Stimulated activated CD8-positive, alpha-beta memory T cell treated with anti-CD3 and anti-CD28 coated beads, Interleukin-2, amount 100 ng/mL, for 1 hour (primary cell): ENCODE measurements at places on chromosomes 12 and 14.

DNA sequence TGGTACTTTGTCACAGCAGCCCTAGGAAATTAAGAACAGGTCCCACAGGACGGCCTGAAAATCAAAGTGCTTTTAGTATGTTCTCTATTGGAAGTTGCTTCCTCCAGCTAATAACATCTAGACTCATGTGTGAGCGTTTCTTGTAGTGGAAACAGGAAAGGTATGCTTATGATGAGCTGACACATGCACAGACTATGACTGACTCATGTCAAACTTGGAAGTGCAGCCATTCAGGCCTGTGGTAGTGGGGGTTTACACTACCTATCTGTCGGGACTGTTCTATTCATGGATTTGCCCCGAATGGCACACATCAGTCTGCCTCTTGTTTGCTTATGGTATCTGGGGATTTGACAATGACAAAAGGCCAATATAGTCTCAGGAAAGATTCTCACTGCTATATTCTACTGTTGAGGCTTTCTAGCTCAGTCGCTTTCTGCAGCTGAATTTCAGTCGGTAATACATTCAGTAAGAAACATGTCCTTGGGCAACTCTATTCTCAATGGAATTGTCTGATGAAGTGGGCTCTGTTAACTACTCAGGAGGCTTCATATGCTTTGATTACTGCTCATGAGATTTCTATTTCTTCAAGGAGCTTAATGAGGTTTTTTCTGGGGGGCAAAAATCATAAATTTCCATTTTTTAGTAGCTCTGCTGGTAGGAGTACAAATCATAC lies 270.3 kb upstream of the DAAM1 start:
- no peak for DNase-seq

DNA sequence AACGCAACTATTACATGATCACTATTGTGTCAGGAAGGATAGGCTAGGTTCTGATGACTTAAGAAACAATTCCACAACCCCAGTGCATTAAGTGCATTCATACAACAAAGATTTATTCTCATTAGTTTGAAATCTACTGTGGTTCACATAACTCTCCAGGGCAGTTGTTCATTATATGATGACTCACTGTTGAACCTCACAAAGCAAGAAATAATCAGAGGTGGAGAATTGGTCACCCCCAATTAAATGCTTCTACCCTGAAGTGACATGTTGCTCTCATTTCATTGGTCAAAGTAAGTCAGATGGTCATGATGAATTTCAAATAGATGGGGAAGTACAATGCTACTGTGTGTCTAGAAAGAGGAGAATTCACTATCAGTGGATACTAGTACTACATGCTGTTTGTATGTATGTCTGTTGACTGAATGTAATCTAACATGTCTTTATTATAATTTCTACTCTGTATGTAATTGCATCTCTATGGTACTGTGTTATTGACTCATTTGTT lies 6.1 kb upstream of the HELB start:
- DNase-seq: no peak

GRCh38 chr12:77645966-77646598 lies 184.6 kb upstream of the NAV3 start:
- DNase-seq: no peak

DNA sequence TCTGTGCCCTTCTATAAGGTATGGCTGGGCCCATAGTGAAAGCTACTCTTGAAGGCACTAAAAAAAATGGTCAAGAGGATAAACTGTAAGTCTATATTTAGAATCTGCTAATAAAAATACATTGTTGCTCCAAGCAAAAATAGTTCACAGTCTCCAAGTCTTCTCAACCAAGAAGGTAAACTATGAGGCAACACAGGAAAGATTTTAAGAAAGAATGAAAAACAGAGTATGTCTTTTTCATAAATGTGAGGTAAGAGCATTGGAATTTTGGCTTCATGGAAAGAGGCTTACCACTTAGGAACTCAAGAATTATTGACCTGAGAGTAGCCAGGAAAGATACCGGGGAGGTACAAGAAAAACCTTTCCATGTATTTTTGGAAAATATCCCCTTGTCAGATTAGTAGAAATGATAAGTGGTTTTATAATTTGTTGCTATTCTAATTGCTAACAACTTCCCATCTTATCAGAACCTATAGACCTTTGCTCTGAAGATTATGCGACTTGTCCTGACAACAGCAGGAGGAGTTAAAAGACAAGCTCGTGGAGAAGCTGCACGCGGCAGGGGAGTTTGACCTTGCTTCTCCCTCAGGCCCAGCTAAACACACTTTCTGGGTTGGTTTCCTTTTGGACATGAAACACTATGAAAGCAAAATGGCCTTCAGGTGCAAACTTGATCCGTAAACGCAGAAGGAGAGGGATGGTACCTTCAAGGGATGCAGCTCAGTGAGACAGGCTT lies 238.1 kb downstream of the FOXN3 start:
- DNase-seq: no peak

GRCh38 chr14:52446355-52446754 lies 106.0 kb downstream of the TXNDC16 start:
- no peak for DNase-seq

DNA sequence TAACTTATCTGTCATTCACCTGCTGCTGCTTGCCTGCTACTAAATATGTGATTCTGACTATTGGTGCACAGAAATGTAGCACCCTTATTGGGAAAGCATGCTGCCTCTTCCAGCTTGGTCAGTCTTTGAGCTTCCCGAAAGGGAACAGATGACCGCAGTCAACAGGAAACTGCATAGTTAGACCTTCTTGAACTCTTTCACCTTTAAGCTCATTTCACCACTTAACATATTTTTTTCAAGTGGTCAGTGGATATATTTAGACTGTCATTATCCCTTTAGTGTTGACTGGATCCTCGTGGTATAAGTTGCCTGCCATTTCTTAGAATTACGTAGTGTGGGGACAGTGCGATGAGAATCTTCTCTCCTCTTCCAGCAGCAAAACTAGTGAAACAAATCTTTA lies 224.9 kb downstream of the FBXL14 start:
- no peak for DNase-seq

GRCh38 chr12:44384136-44384535 lies 492.0 kb downstream of the NELL2 start:
- DNase-seq: no peak

- no peak for DNase-seq
These were observed 55.8 kb downstream of the MAP3K9 start for GRCh38 chr14:70753518-70753953.

- DNase-seq: no peak
These were observed 57.9 kb downstream of the NAV3 start for GRCh38 chr12:77888611-77889010.

DNA sequence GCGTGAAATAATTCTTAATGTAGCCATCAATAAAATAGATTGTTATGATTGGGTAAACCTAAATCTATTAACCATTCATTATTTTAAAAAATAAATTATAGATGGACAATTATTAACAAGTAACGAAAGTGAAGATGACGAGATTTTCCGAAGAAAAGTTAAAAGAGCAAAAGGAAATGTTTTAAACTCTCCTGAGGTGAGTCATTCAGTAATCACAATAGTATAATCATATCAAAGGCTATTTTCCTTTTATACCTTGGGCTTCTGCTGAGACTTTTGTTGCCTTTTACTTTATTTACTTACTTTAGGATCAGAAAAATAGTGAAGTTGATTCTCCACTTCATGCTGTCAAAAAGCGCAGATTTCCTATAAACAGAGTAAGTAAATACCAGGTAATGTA lies 45.6 kb downstream of the FANCM start:
- no peak for DNase-seq

- DNase-seq: no peak
These were observed 3.5 kb upstream of the ASB8 start for GRCh38 chr12:48160807-48161206.

GRCh38 chr12:14961466-14962152 lies at the start of gene ARHGDIB:
Gene ARHGDIB (minus strand): TSS chr12:14961601. CDS start chr12:14950712, 10,889 bp downstream.
- DNase-seq: peak; percentile 49

DNA sequence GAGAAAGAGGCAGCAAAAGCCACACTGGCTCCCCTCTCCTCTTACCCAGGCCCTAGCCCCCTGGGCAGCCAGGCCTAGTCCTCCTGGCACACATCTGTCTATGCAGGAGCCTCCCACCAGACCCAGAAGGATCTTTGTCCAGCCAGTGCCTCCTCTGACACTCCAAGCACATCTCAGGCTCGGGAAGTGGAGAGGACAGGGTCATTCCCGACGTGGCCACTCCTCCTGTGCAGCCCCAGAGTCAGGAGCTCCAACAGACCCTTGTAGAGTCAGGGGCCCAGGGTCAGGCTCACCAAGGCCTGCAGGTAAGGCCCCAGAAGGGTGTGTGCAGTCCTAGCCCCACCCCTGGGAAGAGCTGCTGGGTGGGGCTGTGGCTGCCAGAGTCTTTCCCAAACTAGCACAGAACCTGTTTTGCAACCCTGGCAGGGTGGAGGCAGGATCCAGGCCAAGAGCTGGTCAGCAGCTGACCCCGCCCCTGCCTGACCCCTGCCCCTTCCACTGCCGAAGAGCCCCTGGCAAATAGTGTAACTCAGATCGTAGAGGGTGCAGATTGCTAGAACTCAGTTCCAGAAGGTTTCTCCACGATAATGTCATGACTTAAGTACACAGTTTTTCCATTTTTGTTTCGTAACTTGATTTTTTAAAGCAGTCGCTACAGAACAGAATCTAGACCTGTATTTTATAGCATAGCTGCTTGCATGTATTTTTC lies 26.6 kb upstream of the PNMA1 start:
- DNase-seq: no peak

DNA sequence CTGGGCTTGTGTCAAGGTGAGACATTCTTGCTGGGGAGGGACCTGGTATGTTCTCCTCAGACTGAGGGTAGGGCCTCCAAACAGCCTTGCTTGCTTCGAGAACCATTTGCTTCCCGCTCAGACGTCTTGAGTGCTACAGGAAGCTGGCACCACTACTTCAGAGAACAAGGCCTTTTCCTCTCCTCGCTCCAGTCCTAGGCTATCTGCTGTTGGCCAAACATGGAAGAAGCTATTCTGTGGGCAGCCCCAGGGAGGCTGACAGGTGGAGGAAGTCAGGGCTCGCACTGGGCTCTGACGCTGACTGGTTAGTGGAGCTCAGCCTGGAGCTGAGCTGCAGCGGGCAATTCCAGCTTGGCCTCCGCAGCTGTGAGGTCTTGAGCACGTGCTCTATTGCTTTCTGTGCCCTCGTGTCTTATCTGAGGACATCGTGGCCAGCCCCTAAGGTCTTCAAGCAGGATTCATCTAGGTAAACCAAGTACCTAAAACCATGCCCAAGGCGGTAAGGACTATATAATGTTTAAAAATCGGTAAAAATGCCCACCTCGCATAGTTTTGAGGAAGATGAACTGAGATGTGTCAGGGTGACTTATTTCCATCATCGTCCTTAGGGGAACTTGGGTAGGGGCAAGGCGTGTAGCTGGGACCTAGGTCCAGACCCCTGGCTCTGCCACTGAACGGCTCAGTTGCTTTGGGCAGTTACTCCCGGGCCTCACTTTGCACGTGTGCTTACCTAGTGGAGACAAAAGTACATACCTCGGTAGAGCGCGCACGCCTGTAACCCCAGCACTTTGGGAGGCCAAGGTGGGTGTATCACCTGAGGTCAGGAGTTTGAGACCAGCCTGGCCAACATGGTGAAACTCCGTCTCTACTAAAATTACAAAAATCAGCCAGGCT lies 4.3 kb downstream of the GAPDH start:
- no peak for DNase-seq

GRCh38 chr14:102264355-102264754 lies 40.6 kb downstream of the MOK start:
- DNase-seq: no peak

GRCh38 chr12:92987362-92987761 lies 58.3 kb upstream of the EEA1 start:
- no peak for DNase-seq

- no peak for DNase-seq
These were observed 80.7 kb downstream of the NTF3 start for GRCh38 chr12:5512601-5512970.

DNA sequence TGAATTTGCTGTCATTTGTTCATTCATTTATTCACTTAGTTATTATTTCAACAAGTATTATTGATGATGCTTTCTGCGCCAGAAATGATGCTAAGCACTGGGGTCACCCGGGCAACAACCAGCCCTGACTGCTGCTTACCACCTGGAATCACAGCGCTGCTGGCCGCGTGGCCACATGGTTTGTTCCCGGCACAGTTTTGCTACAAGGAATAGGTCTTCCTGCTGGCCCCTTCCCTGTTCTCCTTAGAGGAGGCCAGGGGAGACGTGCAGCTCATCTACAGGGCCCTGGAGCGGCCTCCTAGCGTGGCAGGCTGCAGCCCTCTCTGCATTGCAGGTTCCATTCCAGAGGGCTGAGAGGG lies 7.0 kb downstream of the JDP2 start:
- no peak for DNase-seq

DNA sequence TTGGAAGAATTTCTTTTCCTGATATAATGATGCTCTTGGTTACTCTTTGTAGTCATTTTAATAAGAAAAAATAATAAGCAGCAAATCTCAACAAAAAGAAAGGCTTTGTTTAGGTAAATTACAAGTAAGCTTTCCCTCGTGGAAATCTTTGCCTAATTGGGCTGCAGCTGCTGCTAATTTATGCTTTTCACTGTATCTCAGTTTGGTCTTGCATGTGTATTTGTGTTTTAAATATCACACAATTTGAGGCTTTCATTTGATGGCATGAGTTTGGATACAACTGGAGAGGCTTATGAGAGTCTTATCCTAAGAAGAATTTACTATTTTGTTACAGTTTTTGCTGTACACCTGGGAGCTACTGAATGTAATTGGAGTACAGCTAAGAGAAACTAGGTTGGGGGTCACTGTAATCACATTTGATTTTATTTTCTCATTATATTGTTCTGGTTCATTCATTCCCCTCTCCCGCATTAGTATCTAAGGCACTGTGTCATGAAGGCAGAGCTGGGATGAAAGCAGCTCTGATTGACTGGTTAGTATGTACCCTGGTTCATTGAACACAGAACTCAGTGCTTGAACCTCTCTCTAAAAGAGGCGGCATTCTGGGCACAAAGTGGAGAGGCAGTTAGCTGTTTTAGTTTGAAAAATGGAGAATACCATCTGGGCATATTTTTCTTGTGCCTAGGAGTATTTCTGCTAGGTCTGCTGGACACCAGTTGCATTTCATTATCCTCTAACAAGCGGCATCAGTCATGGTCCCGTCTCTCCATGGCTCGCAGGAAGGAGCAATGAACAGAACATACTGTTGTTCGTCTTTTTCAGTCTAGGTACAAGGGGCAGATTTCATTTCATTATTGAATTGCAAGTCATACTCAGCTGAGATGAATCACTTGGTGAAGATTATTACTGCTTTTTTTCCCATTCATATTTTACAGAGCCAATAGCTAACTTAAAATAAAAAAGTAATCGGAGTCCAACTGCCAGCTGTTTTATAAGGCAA lies 118.0 kb upstream of the TMEM260 start:
- DNase-seq: no peak
